ENCODE measurements at places on chromosomes 2 and 18.

GRCh38 chr2:27379383-27379835 is 1.1 kb downstream of the ZNF513 start:
- no peak for DNase-seq

GRCh38 chr2:170335351-170335750 is 157.4 kb downstream of the MYO3B start:
- no peak for DNase-seq

- DNase-seq, result no peak
These were observed 115.5 kb downstream of the COL6A3 start for GRCh38 chr2:237298151-237299118.

DNA sequence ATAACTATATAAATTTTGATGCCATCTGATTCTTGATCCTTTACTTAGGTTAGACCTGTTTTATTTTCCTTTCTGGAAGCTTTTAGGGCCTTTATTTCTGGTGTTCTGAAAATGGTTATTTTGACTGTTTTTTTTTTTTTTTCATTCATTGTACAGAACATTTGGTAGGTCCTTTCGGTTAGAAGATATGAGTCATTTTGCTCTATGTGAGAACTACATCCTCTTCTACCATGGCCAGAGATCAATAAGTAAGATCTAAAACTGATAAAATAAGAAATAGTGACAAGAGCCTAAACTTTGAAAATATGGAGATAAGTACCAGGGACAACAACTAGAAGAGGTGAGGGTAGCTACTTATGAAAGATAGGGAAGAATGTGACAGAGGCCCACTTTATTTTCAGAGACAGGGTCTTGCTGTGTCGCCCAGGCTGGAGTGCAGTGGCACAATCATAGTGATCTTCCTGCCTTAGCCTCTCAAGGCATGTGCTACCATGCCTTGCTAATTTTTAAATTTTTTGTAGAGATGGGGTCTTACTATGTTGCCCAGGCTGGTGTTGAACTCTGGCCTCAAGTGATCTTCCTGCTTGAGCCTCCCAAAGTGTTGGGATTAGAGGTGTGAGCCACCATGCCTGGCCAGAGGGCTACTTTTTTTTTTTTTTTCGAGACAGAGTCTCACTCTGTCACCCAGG is 66.5 kb downstream of the EIF2AK3 start:
- no peak for DNase-seq

GRCh38 chr2:219300022-219300421 is 9.2 kb downstream of the PTPRN start:
- DNase-seq, result no peak

DNA sequence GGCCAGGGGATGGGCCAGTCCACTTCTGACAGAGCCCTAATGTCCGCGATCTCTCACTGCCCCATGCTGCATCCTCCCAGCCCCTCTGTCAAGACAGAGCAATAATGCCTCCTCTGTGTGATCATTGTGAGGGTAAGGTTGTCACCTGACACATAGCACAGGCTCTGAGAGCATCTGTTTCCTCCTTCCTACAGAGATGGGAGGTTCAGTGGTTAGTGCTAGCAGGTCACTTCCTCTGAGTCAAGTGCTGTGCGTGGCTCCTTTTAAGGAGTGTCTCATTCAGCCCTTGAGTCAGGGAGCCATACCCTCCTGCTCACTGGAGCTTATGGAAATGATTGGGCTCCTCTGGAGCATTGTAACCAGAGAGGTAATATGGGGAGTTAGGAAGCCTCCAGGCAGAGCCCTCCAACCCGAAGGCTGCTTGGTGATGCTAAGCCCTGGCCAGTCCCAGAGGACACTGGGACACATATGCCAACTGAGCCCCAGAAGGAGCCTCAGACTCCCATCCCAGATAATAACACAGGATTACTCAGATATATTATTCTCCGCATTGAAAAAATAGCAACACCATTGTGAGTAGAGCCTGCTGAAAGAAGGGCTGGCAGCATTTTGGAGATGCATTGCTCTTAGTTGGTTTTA is 189.0 kb downstream of the GALNT1 start:
- DNase-seq, result no peak

GRCh38 chr2:219844401-219845091 is 217.1 kb downstream of the SLC4A3 start:
- no peak for DNase-seq

DNA sequence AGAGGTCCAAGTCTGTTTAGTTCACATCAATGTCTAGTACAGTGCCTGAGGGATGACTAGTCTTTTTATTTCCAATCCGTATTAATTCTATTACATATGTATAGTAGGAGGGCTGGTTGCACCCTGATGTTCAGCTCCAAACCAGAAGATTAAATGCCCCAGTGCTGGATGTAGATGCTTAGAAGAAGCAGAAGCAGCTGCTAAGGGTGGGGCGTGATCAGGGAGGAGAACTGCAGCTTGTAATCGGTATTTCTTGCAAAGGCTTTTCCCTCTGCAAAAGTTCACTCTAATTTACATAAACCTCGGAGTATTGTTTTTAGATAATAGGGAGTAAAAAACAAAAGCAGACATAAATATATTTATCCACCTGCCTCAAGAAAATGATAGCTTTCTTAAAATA is 145.3 kb upstream of the ITGA4 start:
- DNase-seq, result no peak

GRCh38 chr2:32008805-32009515 is 1.8 kb downstream of the MEMO1 start:
- DNase-seq, result no peak

GRCh38 chr2:231683292-231684235 is 24.8 kb upstream of the PTMA start:
- no peak for DNase-seq

GRCh38 chr2:109214651-109215371 is 85.8 kb downstream of the SH3RF3 start:
- DNase-seq, result no peak

DNA sequence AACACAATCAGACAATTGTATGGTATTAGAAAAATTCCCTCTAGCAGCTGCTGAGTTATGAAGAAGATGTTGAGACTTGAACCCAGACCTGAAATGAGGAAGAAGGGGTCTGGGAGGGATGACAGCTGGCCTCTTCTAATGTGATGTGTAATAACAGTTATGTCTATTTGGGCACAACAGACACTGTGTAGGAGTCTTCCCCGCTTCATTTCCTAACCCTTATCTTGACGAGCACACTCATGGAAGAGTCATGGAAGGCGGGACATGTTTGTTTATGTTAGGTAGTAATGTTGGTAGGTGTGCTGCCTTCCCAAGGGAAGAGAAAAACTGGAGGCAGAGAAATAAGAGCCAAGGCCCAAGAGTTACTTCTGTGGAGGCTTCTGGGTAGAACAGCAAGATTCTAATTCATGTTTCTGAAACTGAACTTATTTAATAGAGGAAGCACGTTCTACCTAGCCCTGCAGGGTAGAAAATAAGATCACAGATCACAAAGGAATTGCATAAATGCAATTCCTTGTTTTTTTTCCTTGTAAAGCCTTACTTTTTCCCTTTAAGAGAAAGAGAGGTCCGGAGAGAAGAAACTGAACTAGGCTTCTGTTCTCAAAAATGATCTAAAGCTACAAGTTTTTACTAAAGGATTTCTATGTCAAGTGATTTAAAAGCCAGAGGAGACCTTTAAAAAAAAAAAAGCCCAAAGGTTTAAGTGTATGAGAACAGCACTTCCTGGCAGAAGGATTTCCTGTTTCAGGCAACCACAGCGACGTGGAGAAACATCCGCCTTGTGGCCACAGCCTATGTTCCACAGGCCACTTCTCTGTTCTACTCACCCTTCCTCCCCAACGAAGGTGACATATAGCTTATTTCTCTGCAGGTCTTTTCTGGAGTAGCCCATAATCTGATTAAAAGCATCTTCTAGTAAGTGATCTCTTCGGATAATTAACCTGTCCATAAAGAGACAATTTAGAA is 68.5 kb upstream of the STK17B start:
- DNase-seq, result peak; percentile 42

- DNase-seq, result peak; percentile 71
These were observed 52.0 kb upstream of the ARL4C start for GRCh38 chr2:234548695-234549420.

- no peak for DNase-seq
These were observed 55.1 kb downstream of the ATP8B1 start for GRCh38 chr18:57747809-57748680.

- DNase-seq, result peak; percentile 43
These were observed 211.6 kb upstream of the MMADHC start for GRCh38 chr2:149799013-149799705.

DNA sequence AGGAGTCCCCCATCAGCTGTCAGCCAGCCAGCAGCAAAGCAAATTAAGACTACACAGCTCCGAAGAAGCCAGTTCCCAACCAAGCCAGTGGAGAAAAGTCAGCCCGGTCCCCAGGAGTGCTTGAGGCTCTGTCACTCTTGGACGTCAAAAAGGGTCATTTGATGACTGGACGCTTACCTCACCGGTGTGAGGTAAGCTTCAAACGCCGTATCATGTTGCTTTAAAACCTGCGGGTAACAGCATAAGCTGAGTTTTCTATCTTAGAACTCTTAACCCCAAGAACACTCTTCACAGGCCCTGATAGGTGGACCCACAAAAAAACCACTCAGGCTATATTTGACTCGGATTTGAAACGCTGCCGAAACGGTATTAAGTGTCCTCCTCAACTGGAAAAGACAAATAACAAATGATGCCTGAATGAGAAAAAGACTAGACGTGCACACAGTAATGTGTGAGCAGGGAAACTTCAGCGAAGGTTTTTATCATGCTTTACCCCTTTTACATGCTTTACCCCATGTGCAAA is 682 bp upstream of the LNPK start:
- DNase-seq, result peak; percentile 19

- DNase-seq, result peak; percentile 61
These were observed 55.6 kb downstream of the TGFA start for GRCh38 chr2:70498054-70498453.

- DNase-seq, result no peak
These were observed 447.5 kb upstream of the SLC14A2 start for GRCh38 chr18:45167631-45168280.

DNA sequence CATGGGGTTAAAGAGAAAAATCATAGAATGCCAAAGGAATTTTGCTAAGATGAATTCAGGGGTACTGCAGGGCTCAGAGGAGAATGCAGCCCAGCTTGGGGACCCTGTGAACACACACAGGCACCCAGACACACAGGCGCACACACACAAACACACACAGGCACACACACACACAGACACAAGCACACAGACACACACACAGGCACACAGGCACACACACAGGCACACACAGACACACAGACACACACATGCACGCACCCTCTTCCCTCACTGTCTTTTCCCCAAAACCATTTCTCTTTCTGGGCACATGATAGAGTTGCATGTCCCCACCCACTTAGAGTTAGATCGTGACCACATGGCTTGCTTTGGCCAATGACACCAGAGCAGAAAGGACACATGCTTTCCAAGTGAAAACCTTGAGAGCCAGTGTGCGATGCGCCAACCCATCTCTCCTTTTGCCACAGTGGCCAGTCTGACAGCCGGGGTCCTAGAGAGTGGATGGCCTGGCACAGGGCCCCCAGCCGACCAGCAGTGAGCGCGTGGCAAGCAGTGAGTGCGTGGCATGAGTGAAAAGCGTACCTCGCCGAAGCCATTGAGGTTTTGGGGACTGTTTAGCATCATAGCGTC is 163.3 kb downstream of the KLHL29 start:
- no peak for DNase-seq

GRCh38 chr2:197307933-197308521 is 2.6 kb downstream of the ANKRD44 start:
- no peak for DNase-seq

DNA sequence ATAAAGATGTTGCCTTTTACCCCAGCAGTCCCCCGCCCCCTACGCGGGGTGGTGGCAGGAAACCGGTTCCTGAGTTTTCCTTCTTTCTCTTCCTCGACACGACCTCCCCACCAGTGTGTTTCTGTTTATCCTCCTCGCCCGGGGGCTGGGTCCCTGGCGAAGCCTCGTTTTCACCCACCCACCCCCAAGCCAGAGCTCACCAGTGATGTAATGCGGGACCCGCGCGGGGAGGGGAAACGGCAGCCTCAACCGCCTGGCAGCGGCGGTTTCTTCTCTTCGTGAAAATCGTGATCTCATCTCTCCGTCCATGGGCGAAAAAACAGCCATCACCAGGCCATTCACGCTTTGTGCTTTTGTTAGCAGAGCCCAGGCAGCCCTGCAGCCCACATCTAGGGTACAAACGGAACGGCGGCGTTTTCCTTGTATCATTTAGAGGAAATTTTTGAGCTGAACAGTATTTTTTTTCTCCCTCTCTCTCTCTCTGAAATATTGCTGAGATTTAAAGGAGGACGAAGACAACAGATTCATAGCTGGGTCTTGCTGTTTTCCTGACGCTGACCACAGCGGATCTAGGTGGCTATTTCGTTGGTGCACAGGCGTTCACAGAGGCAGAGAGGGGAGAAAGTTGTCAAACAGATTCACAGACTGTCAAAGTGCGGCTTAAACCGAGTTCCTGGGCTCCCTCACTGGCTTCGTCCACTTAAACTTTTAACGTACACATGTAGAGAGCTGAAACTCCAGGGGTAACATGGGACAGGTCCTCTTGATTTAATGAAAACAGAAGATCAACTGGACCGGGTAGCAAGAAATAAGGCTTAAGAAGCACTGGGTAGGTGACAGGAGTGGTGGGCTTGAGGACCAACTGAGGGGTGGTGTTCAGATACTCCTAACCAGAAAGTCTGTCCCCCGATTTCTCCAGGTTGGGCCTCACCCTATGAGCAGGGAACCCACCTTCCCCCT is 21.9 kb upstream of the PAX3 start:
- DNase-seq, result no peak

DNA sequence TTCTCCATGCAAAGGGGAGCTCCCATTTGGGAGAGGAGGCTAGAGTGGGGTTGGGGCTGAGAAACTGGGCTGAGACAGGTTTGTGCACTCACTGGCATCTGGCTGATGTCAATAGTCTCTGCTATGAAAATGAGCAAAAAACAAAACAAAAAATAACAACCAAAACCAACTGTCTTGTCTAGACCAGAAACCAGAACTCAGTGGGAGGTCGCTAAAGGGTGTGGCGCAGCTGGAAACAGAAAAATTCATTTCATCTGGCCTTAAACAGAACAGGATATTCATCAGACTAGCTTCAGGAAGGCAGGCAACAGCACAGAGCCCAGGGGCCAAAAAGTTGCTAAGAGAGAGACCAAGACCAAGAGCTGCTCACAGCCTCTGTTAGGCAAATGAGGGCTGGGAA is 126.1 kb downstream of the THNSL2 start:
- no peak for DNase-seq

DNA sequence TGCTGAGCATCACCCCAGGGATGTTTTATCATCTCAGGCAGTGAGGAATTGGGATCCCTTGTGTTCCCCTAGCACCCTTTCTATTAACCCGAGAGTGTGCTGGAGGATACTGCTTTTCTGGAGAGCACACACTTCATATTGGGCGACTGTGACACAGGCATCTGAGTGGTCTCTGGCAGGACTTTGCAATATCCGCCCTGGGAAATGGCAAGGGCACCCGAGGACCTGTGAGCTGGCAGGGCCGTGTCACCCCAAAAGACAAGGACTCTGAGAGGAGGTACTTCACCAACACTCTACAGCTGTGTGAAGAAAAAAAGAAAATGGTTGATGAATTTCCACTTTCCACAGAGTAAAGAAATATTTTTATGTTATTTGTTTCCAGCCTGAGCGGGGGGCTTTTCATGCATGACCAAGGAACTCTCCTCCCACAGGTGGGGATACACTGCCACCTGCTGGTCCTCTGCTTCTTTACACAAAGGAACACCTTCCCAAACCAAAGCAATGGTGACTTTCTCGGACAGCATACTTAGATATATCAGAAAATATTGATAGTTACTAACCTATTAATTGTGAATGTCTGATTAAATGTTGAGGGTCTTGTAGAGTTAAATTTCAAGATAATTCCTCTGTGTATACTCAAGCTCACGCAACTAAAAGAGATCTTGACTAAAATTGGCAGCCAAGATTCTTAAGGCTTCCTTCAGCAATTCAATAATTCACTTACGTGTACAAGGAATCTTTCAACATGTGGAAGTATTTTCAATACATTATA is 45.9 kb upstream of the REG3G start:
- DNase-seq, result peak; percentile 73
